ENCODE measurements at places on chromosomes 1 and 21.

GRCh38 chr1:202005958-202006357 lies 4.4 kb upstream of the ELF3 start:
- no peak for DNase-seq

DNA sequence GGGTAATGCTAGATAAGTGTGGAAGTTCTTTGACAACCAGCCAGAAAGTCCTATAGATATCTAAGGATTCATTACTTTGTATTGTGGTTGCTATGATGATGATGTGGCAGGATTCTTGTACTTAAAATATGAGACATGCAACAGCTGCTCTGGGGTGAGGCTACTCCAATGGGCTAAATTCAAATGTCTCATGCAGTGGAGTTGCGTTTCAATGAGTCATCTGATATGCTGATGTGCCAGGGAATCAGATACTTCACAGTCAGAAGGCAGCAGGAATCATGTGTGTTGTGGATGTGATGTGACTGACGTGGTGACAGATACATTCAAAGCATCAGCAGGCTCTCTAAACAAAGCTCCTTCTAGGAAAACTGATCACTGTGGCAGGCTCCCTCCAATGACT lies 66.5 kb downstream of the TSEN15 start:
- DNase-seq, result no peak

DNA sequence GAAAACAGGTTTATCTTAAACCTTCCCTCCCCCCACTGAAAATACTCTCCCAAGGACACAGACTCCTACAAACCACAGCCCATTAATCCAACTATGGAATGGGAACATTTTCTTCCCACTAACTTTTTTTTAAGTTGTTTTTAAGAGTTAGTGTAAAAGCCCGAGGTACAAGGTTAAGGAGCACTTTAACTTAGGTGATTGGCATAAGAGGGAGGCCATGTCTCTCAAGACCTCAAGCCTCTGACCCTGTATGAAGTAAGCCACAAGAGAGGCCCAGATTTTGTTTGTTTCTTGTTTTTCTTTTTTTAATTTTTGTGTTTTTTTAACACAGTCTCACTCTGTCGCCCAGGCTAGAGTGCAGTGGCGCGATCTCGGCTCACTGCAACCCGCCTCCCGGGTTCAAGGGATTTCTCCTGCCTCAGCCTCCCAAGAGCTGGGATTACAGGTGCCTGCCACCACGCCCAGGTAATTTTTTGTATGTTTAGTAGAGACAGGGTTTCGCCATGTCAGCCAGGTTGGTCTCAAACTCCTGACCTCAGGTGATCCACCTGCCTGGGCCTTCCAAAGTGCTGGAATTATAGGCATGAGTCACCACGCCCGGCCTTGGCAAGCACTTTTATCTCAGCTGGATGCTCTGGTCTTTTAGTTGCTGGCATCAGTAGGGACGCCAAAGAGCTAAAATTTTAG lies 14.4 kb downstream of the ARMH1 start:
- no peak for DNase-seq

DNA sequence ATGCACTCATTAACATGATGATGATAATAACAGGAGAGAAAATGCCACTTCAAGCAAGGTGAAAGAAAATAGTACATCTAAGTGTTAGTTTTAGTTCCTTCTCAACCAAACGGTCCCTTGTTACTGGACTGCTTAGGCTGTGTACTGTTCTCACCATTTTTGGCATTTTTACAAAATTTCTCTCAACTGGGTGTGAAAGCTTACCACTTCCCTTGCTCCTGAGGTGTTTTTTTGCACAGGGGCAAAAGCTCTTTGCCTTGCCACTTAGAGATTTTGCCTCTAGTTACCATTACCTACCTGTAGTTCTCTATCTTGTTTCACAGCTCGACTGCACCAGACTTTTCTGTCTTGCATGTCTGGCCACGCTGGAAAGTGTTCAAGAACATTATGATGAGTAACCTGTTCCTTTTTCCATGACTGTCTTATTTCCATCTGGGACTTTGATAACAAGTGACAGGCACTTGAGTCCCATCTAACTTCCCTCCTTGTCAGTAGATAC lies 10.7 kb downstream of the NEK7 start:
- no peak for DNase-seq

DNA sequence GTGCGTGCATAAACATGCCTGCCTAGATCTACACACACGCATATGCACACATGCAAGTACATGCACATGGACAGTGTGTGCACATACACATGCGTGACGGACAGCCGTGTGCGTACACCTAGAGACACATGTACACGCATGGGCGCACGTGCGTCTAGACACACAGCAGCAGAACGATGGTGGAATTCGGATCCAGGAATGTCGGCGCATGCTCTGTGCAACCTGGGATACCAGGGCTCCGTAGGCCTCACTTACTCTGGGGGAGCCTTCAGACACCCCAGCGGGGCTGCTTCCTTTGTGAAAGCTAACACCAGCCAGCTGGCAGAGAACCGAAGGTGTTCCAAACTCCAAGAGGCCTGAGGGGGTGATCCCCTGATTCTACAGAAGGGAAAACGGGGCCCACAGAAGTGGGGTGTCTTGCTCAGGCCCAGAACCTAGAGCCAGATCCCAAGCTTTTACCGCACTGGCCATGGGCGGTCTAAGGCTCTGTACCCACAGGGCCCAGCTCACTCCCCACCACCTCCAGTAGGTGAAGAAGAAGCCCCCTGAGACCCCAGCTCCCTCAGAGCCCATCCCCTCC lies 27.4 kb upstream of the ARHGEF16 start:
- no peak for DNase-seq

- DNase-seq, result no peak
These were observed 6.1 kb downstream of the TTC4 start for GRCh38 chr1:54721719-54722118.

DNA sequence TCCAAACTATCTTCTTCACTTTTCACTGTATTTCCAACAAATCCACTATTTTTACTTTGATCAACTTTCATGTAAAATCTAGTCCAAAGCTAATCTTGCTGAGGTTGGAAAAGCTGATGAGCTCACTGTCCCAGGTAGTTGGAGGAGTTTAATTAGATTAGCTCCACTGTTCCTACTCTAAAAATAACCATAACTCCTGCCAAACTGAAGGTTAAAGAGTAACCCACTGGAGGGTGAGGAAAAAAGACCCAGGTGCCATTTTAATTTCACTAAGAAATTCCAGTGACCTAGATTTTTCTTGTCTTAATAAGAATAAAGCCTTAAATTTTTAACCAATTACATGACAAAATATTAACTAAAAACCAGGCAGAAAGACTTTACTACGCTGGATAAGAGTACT lies 15.3 kb downstream of the DCAF8 start:
- no peak for DNase-seq

DNA sequence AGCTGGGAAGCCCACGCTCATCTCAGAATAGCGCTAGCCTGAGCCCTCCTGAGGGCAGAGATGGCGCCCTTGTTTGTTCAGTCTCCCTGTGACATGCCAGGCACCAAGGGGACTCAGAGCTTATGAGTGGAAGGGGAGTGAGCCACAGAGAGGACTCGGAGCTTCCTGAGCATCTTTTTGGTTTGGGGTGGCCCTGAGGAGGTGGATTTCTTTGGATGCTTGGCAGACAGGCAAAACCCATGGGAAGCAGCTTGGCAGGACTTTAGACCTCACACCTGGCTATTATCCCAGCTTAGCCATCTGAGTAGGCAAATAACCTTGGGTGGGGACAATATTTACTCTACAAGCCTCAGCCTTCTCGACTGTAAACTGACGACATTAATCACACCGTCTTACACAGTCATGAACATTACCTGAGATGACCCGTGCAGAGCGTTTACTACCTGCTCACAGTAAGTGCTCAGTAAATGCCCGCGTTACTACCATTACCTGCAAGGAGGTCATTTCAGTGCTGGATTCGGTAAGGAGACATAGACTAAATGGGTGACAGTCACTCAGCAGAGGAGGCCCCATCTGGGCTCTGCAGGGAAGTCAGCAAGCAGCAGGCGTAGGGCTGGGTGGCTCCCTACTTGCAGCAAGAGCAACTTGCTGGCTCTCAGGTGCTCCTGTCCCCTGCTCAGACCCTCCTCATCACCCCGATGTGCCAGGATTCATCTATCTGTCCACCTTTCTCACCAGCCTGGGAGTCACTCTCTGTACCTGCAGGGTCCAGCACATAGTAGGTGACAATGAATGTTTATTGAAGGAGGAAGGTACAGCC lies 54.9 kb downstream of the KLHDC7A start:
- no peak for DNase-seq

- DNase-seq, result no peak
These were observed 16.3 kb upstream of the CDK18 start for GRCh38 chr1:205488074-205488723.

DNA sequence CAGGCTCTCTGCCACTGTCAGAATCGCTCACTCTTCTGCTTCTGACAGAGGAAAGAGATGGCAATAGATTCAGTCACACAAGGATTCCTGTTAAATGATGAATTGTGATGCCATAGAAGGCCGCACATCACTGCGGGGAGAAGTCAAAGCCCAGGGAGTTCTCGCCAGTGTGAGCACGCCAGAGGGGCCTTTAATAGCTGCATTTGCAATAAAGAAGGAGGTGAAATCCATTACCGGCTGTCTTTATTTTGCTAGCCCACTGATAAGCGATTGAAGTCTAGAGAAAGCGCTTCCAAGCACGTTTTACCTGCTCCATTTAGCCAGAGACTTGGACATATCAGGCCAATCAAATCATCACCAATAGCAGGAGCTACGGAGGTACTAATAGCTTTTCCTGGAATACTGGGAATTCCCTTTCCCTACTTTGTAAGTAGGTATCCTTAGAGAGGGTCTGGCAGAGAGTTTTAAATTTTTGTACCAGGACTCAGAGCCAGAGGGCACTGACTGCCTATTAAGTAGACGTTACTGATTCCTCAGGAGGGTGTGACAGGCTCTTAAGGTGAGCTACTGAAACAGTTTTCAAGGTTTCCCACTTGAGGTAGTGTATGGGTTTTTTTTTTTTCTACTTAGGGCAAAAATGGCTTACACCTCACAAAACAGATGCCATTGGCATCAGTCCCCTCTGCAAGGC lies 10.2 kb upstream of the TARBP1 start:
- DNase-seq, result no peak

DNA sequence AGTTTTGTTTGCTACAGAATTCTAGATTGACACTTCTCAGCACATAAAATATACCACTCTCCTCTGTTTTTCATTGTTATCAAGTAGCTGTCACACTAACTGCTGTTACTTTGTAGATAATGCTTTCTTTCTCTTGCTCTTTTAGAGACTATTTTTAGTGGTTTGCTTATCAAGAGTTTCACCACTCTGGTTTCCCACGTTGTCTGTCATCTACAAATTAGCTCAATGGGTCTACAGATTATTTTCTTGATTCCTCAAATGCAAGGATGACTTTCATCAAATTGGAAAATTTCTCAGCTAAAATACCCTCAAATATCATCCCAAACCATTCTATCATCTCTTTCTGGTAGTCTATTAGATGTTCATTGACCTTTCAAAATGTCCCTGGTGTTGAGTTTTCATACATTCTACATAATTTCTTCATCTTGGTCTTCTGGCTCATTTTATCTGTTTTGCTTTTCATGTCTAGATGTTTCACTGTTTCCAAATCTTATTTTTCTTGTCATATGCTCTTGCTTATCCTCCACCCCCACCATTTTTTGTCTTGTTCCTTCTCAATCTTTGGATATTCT lies 122.5 kb downstream of the TRIM33 start:
- DNase-seq, result no peak

- no peak for DNase-seq
These were observed 120.3 kb upstream of the VAMP3 start for GRCh38 chr1:7650801-7651200.

DNA sequence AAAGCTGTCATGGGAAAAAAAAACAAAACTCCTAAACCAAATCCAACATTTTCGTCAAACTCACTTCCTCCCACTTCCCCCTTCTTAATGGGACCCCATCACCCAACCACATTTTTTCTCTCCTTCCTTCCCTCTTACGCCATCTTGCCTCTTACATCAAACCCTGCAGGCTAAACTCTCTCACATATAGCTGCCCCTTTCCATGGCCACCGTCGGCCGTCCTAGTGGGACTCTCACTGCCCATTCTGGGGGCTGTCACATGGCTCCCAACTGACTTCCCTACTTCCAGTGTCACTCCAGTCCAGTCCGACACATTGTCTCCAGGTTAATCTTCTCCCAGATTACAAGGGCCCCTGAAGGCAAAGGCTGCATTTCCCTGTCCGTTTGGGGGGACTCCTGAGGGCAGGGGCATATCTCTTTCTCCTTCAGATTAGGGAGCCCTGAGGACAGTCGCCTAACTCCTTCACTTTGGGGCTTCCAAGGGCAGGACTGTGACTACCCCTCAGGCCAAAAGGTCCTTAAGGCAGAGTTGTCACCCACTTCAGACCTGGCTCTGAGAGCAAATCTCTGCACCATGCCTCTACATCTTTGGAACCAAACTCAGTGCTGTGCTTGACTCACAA lies 658 bp downstream of the UBXN11 start:
- no peak for DNase-seq

DNA sequence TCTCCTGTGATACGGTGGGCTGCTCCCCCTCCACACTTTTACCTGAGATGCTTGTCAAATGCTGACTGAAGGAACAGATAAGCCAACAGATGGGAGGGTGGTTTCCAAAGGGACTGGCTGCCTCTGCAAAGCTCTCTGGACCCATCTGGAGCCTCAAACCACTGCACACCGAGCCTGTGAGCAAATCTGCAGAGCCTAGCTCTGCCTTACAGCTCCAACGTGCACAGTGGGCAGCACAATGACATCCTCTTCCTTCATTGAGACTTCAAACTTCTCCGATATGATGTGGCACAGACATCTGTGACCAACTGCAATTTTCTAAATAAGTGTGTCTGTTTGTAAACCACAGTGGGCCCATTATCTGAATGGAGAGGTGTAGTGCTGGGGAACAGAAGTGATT lies 26.2 kb upstream of the KNCN start:
- no peak for DNase-seq

DNA sequence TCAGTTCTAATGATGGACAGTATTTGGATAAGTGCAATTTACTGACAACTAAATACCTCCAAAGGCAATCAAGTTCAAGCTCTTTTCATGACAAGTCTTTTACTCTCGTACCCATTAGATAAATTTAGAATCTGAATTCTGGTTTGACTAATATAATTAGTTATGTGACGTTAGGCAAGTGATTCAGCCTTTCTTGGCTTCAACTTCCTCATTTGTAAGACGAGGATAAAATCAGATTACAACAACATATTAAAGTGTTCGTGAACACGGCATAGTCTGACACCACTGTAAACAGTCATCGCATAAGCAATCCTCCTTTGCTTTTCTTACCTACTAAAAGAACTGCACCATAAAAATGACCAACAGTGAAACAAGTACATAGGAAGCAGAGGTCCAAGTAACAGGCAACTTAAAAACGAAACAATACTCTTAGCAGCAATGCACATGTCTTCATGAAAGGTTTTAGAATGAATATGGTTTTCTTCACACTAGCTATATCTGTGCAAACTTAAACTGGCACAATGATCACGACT lies 25.7 kb downstream of the COA6 start:
- DNase-seq, result no peak

DNA sequence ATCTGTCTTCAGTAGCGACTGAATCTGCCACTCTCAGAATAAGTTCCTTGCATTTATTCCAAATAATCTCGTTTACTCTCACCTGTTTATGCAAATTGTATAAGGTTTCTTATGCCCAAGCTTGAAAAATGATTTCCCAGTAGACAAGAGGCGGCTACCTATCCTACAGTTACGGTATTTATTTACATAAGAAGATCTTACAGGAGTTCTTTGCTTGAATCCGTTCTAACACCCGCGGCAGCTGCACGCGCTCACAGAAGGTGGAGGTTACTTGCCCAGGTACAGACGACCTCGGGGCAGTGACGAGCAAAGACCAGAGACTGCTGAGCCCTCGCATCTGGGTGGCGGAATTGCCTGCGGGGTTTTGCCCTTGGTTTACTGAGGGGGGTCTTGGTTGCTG lies 79.9 kb downstream of the SKI start:
- no peak for DNase-seq

- no peak for DNase-seq
These were observed 64.2 kb downstream of the SELENOF start for GRCh38 chr1:86849756-86850155.
